GM18507 (cell line): ENCODE measurements at places on chromosomes 3 and 15.
A peak's percentile ranks its signal among the peaks of the same experiment; 100 is the strongest.

DNA sequence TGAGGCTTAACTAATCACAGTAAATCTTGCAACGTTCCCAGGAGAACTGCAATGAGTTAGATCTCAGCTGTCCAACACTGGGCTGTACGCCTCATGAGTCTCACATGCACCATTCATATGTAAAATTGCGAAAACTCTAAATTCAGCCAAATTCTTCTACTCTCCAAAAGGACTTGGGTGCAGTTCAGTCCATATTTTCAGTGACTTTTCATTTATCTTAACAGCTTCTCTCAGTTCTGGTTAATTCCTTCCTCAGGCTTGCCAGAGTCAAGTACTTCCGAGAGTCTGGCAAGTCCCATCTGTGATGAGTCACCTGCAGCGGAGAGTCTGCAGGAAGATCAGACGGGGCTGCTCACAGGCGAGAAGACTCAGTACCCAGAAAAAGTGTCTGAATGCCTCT lies 11.5 kb downstream of the CCDC80 start:
- DNase-seq: no peak

GRCh38 chr3:44845528-44846520 lies 15.9 kb upstream of the TMEM42 start:
- DNase-seq: no peak

- DNase-seq: no peak
These were observed 911 bp downstream of the RFTN1 start for GRCh38 chr3:16512435-16513140.

- DNase-seq: no peak
These were observed 49.5 kb downstream of the CEP70 start for GRCh38 chr3:138544546-138544945.

DNA sequence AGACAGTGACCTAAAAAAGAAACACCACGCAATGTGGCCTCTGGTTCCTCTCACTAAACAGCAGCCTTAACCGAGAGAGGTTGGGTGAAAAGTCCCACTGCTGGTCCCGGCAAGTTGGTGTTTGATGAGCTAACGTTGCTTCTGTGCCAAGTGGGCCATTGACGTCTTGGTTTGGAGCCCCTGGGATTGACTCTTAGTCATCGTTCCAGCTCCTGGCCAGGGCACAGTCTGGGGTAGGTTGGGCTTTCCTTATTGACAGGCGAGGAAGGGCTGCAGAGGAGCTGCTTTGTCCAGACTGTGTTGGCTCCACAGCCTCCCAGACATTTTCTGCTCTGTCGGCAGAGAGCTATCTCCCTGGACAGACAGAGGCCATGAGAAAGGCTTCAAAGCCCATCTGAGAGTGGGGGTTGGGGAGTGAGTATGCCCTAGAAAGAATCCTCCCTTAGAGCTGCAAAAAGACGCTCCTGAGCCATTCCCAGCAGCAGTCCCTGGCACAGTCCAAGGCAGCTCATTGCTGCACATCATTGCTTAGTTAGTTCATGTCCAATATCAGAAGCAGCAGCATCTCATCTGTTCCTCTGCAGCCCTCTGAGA lies 28.6 kb upstream of the C3orf80 start:
- DNase-seq: no peak

GRCh38 chr15:85559530-85559929 lies 179.1 kb downstream of the AKAP13 start:
- DNase-seq: no peak

DNA sequence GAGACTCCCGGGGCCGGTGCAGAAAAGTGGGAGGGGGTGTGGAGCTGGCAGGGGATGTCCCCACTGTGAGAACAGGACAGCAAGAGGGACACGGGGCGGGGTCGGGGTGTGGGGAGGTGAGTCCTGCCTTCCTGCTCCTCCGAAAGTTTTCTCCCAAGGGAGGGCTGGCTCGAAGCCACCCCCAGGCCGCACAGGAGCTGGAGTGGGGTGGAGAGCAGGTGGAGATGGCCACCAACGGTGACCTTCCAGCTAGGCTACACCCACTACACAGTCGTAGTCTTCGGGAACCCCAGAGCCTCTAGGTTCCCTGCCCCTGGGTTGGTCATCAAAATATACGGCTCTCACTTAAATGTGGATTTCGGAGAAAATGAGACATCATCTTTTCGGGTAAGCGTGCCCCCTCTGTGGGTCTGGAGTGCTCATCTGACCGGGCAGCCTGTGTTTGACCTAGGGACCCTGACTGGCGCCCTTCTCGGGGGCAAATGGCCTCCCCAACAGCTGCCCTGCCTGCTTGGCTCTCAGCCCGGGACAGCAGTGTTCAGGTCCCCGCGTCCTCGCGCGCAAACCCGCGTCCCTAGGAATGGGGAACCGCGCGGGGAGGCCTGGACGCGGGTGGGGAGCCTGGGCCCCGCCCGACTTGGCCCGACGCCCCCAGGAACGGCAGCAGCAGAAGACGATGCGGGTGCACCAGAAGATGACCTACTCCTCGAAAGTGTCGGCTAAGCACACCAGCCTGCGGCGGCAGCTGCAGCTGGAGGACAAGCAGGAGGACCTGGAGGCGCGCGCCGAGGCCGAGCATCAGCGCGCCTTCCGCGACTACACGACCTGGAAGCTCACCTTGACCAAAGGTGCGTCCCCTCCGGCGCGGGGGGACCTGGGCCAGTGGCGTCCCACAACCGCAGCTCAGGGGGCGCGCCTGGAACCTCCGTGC lies 21.2 kb downstream of the CFAP100 start:
- DNase-seq: no peak

DNA sequence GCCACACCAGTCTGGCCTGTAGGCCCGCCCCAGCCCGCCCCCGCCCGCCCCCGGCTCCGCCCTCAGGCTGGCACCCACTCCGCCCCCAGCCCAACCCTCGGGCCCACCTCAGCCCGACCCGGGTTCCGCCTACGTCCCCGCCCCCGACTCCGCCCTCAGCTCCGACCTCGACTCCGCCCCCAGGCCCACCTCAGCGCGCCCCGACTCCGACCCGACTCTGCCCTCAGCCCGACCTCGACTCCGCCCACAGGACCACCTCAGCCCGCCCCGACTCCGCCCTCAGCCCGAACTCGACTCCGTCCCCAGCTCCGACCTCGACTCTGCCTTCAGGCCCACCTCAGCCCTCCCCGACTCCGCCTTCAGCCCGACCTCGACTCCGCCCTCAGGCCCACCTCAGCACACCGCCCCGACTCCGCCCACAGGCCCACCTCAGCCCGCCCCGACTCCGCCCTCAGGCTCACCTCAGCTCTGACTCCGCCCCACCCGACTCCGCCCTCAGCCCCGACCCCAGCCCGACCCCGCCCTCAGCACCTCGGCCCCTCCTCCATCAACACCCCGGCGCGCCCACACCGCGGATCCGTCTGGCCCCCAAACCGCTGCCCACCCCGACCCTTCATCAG lies at the start of gene RAB43:
TSS of gene RAB43 (minus strand) at position 13 of the 620 bp plus-strand sequence. CDS start 315 bp downstream, outside the sequence.
- peak; percentile 81 for DNase-seq

GRCh38 chr3:189119950-189120349 lies 51.8 kb upstream of the TPRG1 start:
- no peak for DNase-seq

- DNase-seq: no peak
These were observed 3.2 kb upstream of the GOLGB1 start for GRCh38 chr3:121752772-121753171.
